ENCODE measurements at places on chromosomes 3 and 15. TPM values are rescaled to one million over a fixed set of nuclear protein-coding genes. Genes with fewer than 3 reads are reported as not detected.

DNA sequence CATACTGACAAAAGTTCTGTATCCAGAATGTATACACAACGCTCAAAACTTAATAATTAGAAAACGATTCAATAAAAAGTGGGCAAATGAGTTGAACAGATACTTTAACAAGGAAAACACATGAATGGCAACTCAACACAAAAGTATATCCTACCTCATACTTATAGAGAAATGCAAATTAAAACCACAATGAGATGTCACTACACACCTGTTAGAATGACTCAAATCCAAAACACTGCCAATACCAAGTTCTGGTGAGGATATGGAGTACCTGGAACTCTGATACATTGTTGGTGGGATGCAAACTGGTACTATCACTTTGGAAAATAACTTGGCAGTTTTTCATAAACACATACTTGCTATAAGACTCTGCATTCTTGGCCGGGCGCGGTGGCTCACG, 42.1 kb downstream of the PRTG start:
- no peak for DNase-seq

DNA sequence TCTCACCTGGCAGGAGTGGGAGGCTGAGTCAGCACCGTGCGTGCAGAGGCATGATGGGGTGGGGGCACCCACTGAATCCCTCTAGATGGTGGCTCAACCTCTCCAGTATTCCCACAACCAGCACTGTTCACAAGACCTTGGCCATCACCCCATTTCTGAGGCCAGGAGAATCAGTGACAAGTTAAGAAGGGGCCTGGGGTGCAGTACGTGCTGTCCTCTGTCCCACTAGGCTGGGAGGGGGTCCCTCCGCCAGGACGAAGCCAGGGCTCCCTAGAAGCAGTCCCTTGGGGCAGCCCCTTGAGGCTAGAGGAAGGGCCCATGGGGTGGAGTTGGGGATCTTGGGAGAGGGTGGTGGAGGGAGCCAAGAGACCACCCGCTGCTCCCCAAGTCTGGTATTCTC, 4.8 kb downstream of the MYL3 start:
- DNase-seq = no peak

DNA sequence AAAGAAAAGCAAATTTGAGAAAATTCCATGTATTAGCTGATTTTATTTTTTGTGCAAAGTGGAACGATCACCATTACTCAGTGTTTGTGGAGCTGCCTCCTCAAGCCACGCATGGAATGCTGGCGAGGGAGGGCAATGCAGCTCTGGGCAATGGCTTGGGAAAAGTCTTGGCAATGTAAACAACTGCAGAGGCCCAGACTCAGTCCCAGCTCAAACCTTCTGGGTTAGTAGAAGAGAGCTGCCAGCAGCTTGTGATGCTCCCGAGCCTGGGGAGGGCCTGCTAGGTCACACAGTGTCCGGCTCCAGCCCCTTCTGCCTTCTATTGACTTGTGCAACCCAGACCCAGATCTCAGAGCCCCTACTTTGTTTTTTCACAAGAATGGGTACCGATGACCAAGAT, 4.3 kb downstream of the EPHB1 start:
- no peak for DNase-seq

DNA sequence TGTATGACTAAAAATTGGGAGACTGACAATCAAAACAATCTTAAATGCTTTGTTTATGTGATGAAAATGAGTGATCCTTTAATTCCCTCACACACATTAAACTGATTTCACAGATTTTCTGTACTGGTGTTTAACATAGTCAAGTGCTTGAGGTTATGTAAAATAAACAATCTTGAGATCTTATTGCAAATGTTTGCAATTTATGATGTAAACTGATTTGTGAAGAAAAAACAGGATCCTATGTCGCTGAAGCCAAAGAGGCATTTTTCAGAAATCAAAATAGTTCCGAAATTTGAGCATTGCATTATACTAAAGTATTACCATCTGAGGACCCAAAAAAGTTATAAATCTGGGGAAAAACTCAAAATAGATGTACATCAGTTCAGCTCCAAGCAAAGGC, 12.7 kb downstream of the SHOX2 start:
- no peak for DNase-seq

DNA sequence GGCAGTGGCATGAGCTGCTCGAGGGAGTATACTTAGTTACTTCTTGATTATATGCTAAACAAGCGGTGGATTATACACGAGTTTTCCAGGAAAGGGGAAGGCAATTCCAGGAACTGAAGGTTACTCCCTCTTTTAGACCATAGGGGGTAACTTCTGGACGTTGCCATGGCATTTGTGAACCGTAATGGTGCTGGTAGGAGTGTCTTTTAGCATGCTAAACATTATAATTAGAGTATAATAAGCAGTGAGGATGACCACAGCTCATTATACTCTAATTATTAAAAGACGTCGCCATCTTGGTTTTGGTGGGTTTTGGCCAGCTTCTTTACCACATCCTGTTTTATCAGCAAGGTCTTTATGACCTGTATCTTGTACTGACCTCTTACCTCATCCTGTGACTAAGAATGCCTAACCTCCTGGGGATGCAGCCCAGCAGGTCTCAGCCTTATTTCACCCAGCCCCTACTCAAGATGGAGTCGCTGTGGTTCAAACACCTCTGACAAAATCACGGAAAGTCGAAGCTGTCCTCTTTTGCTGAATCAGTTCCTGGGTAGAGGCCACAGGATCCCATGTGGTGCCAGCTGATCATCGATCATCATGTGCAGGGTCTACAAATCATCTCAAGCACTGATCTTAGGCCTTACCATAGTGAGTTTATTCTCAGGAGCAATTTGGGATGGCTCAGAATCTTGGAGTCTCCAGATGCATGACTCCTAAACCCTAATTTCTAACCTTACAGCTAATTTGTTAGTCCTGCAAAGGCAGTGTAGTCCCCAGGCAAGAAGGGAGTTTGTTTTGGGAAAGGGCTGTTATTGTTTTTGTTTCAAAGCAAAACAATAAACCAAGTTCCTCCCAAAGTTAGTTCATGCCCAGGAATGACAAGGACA, 149.1 kb downstream of the TJP1 start:
- no peak for DNase-seq

- no peak for DNase-seq
Observed at GRCh38 chr3:52707585-52707984, 1.7 kb downstream of the SPCS1 start.

DNA sequence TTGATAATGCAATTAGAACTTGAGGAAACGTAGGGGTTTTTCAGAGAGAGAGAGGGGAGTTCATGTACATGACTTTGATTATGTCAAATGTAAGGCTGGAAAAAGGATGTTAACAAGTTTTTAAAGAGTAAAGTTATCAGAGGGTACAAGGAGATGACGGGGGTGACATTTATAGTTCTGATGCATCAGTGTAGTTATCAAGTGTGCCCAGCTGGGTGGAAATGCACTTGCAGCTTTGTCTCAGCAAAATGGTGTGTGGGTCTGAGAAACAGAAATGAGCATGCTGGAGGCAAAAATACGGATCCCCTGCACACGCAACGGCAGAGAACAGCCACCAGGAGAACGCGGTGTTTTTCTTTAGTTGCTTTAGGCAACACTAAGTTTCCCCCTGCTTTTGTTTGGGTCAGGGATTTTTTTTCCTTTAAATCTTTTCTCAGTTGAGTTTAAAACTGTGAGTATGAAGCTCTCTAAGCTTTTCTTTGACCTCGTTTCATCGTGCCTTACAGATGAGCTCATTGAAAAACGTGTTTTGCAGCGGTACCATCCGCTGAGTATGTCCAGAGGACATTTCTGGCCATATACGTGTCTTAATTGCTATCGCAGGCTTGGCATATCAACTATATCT, 205.4 kb downstream of the PDZRN3 start:
- DNase-seq = no peak

DNA sequence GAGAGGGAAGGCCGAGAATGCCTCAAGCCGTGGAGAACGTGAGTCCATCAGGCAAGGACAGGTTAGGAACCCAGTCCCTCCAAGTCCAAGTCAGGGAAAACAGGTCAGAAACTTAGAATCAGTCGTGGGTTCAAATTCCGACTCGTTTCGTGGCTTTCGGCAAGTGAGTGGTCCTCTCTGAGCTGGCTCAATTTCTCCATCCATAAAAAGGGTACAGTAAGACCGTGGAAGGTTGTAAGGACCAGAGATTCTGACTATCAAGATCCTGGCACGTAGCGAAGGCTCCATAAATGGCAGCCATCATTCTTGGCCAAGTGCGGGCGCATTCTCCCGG, 604 bp upstream of the MED12L start:
- DNase-seq = no peak

GRCh38 chr3:157182879-157183278, 22.9 kb upstream of the CCNL1 start:
- DNase-seq = no peak

GRCh38 chr3:130918328-130918727, 24.4 kb downstream of the ATP2C1 start:
- no peak for DNase-seq

GRCh38 chr3:189363590-189364255, 192.0 kb downstream of the TPRG1 start:
- DNase-seq = peak; percentile 64

GRCh38 chr3:37722477-37722876, 139.2 kb upstream of the CTDSPL start:
- DNase-seq = no peak

DNA sequence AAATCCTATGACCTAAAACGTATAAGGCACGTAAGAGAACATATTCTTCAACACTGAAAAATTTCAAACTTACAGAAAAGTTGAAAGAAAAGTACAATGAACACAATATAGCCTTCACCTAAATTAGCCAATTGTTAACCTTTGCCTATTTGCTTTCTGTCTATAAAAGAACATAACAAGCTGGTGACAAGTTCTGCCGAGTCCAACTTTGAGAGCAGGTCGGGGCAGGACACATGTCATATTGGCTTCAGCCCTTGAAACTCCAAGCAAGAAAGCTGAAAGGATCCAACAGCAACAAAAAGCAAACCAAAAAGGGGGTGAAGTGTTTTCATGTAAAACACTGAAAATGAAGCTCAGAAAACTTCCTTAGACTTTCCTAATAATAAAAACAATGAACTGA, 59.1 kb downstream of the TBC1D2B start:
- DNase-seq = no peak

GRCh38 chr3:175193815-175194518, 334.8 kb downstream of the NAALADL2 start:
- no peak for DNase-seq

GRCh38 chr3:196311-197148, at the start of gene CHL1:
Gene CHL1 (plus strand): TSS chr3:196763. CDS start chr3:319777, 123,014 bp downstream.
- DNase-seq = no peak

DNA sequence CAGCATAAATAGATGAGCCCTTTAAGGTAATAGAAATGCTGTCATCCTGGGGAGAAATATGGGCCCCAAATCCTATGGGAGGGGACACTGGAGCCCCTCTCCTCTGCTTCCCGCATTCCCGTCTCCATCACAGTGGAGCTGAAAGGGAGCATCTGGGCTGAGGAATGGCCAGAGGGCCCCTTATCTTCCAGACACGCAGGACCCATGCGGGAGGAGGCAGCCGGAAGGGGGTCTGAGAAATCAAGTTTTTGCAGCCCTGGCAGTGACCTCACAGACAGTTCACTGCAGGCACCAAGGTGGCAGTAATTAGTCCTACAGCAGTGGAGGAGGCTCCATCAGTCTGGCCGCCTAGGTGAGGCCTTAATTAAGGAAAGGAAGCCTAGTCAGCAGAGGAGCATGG, 80.2 kb downstream of the RAB11A start:
- no peak for DNase-seq

DNA sequence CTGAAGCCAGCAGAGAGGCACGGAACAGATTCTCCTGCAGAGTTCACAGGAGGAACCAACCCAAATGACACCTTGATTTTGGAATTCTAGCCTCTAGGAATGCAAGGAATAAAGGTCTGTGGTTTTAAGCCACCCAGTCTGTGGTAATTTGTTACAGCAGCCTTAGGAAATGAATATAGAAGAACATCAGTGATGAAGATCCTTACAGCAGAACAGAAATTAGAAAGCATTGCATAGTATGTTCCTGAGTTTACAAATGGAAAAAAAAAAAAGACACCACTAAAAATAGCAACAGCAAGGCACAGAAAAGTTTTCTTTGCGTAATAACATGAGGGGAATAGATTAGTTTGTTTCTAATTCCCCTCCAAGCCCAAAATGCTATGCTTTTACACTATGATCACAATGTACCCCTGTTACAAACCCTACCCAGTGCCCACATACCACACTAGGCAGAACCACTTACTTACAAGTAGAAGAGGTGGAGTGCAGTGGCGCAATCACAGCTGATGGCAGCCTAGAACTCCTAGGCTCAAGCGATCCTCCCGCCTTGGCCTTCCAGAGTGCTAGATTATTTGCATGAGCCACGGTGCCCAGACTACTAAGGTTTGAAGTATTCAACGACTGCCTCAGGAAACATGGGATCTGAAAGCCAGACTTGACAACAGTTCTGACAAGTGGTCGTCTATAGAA, 84.3 kb downstream of the SHQ1 start:
- no peak for DNase-seq

- no peak for DNase-seq
Observed at GRCh38 chr3:170643831-170644230, 58.0 kb upstream of the SLC7A14 start.

GRCh38 chr3:158091531-158091930, 14.7 kb downstream of the SHOX2 start:
- peak; percentile 21 for DNase-seq

- no peak for DNase-seq
Observed at GRCh38 chr15:66617137-66618090, 51.6 kb upstream of the LCTL start.

DNA sequence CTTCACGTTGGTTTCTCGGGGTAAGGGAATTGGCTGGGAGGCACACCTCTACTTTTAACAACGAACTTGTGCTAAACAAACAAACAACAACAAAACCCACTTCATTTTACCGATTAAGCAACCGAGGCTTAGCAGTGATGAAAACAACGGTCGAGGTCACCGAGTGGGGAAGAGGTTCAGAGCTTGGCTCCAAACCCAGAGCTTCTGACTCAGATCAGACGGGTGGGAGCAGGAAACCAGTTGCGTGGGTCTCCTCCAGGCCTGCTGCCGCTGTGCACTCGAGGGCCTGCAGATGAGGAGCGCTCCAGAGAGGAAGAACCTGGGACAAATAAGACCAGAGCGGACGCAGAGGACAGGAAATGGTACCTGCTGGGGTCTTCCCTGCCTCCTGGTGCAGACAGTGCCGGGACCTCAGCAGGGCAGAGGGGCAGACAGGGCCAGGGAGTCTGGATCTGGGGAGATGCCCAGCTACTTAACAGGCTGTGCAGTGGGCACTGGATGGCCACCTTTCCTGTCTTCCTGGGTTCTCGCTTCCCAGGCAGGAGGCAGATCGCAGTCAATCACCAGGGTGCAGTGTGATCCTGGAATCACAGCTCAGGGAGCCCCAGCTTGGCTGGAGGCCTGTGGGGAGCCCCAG, 99.0 kb upstream of the MEF2A start:
- no peak for DNase-seq

Gene COL8A1
- total RNA-seq = 6.2 TPM

Gene CPNE9
- 0.39 TPM for total RNA-seq

Gene FRMD5
- total RNA-seq = 0.69 TPM

Gene OSBPL10
- total RNA-seq = 10.9 TPM

Gene BUB1B
- 17.6 TPM for total RNA-seq

Gene GOLGA8G
- not detected for total RNA-seq

Gene ANKUB1
- not detected for total RNA-seq

Gene DNAJA4
- total RNA-seq = 26.8 TPM

Gene EPHB1
- 5.0 TPM for total RNA-seq

Gene C3orf49
- total RNA-seq = not detected

Gene PLCH1
- total RNA-seq = 2.0 TPM

Gene RBPMS2
- total RNA-seq = 0.59 TPM

Gene GHSR
- total RNA-seq = not detected

Gene EXD1
- not detected for total RNA-seq

Gene CACNA1D
- 5.6 TPM for total RNA-seq

Gene ZIC1
- total RNA-seq = 5.9 TPM

Gene ST8SIA2
- 3.2 TPM for total RNA-seq

Gene TRAT1
- 0.59 TPM for total RNA-seq
